ENCODE measurements at places on chromosomes 4 and X.

GRCh38 chrX:19832191-19832965 is 55.0 kb downstream of the SH3KBP1 start:
- DNase-seq = no peak

DNA sequence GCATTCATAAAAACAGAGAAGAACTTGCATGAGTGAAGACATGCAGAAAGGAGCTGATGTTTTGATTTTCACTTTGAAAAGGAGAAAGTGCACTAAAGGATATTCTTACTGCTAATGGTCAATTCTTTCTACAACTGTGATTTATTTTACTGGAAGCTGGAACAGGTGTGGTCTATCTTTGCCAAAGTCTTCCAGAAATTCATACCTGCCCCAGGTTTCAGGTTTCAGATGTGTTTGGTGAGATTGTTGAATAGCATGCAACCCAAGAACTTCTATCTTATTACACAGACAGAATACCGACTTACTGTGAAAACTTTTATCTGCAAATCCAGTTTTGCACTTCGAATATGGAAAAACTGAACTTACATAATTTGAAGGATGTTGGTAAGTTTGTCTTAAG is 388.3 kb downstream of the PDGFC start:
- DNase-seq = no peak

GRCh38 chr4:94931626-94932025 is 173.9 kb downstream of the BMPR1B start:
- DNase-seq = no peak

- no peak for DNase-seq
Measured at GRCh38 chr4:177680308-177680707, 238.1 kb upstream of the AGA start.

DNA sequence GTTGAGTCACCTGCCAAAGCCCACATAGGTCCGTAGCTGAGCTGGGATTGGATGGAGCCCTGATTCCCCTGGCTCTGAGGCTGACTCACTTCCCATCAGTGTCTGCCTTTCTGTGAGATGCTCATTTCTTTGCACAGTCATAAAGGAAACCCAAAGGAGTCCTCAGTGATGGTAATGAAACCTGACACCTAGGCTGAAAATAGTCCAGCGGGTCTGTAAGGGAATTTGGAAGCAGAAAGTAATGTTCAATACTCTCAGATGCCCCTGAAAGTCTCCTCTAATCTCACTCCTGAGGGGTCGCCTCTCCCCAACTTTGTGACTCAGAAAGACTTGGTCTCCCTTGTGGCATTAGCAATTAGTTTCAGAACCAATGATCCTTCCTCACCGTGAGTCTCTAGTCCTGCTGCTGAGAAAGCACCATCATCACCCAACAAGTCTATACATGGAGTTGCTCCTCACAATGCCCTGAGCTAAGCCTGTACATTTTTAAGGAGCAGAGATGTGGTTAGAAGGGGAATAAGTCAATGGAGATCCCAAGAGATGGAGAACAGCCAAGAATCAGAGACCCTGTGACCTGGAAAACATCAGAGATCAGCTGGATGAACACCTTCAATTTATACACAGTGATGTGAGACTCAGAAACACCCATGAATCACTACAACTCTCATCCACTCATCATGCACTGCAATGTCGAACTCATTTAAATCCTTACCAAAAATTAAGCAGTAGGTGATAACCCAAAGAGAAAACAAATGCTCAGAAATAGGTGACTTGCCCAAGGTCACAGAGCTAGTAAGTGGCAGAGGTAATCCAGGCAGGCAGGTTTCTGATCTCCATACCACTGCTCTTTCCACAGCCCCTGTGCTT is 219.0 kb upstream of the CPEB2 start:
- no peak for DNase-seq

- DNase-seq = no peak
Measured at GRCh38 chr4:71130827-71131603, 137.6 kb downstream of the DCK start.

DNA sequence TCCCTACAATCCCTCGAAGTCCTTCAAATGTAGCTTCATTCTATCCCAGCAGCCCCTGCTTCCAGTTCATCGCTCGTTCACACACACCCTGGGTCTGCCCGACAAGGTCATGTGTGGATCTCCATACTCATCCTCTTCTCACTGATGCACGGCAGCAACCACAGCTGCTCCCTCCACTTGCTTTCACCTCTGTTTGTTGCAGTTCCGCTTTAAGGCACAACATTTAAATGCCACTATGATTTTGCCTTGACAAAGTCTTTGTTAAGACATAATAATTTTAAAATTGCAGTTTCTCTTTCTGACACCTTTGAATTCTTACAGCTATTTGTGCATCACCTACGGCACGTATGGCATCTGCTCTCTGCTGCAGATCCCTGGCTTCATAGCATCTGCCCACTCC is 1.8 kb downstream of the ODAPH start:
- DNase-seq = no peak

All from 8988T (cell line).